Epithelial cell of proximal tubule (primary cell): ENCODE measurements at places on chromosomes 12 and 14. TPM values are rescaled to one million over a fixed set of nuclear protein-coding genes. Genes with fewer than 3 reads are reported as not detected.

- no peak for DNase-seq
Observed at GRCh38 chr14:64825006-64825405, 54.7 kb downstream of the SPTB start.

DNA sequence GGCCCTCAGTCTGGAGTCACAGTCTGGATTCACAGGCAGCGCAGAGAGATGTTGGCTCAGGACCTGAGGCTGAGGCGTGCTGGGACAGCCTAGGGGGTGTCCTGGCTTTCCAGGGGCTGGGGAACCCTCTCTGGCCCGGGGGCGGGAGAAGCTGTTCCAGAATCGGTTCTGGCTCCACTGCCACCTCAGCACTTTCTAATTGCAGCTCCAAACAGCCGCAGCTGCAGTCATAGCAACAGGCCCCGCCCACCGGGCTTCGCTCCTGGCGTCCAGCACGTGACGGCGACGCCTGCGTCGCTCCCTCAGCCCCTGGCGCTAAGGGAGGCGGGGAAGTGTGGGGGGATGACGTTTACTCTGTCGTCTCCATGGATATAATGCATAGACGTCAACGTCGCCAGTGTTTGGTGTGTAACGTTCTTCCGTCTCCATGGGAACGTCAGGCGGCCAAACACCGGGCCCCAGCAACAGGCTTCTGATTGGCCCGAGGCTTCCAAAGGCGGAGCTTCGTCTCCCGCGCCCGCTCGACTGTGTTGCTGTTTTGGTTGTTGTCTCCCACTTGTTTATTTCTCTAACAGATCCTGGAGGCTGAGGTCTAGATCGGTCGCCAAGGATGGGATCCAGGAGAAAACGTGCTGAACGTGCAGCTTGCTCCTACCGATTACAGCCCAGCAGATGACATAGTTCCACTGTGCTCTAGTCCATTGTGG lies 19.7 kb upstream of the FOS start:
- DNase-seq: peak; percentile 94

DNA sequence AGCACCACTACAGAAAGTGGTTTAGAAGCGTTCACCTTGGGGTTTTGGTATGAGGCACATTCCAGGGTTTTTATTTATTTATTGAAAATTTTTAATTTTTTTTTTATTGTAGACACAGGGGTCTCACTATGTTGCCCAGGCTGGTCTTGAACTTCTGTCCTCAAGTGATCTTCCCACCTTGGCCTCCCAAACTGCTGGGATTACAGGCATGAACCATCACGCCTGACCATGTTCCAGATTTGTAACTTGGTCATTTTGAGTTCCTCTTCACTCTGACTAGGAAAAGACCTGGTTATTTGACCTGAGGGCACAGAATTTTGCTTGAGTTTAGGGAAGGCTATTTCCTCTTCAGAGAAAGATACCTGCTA lies 3.1 kb downstream of the MLEC start:
- DNase-seq: no peak

- no peak for DNase-seq
Observed at GRCh38 chr12:6049587-6049986, 74.9 kb downstream of the VWF start.

DNA sequence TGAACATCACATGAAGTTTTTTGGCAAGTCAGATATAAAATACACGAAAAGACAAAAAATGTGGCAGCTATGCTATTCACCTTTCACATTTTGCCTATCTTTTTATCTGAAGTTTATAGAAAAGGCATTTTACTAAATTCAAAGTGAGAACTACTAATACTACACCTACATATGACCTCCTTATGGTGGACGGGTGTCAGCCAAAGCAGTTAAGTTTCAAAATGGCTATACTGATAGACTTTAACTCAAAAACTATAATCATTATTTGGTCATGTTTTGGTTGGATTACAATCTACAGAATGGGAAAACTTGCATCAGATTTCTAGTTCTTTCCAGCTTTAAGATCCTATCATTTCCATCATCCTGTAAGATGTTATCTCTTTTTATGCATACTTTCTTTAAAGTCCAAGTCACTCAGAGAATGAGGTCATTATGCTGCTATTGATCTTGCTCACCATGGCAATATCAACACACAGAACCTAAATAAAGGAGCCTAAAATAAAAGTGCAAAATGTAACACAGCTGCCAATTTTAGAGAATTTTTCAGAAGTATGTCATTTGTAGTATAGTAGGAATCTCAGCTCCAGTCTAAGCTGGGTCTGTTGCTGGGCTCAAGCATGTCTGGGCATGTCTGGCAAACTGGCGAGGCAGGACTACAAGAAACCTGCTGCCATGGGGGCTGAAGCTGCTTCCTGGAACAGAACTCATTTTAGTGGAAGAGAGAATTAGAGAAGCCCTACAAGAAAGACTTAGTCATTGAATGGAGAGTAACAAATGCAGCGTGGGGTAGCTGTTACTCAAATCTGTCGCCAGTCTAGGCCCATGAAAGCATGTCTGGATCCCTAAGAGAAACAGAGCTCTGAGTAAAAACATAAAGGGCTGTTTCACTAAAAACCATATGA lies 7.6 kb upstream of the AEBP2 start:
- no peak for DNase-seq

- no peak for DNase-seq
Observed at GRCh38 chr14:102988054-102988453, 65.6 kb downstream of the AMN start.

DNA sequence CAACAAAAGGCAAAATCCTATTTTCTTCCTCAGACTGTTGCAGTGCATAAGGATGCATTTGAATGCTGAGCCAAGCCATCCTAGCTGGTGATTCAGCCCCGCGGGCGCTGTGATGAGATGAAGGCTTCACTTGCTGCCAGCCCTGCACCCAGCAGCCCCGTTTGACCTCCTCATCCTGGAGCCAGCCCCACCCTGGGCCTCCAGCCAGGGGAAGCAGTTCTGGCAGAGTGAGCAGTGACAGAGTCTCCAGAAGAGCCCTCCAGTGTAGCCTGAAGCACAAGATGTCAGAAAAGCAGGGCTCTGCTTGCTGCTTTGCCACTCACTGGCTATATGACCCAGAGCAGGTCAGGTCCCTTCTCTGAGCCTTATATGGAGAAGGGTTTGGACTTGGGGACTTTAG lies 96.2 kb upstream of the HSPB8 start:
- DNase-seq: no peak

GRCh38 chr12:25052196-25052913 lies 103.5 kb upstream of the BCAT1 start:
- DNase-seq: no peak

GRCh38 chr14:77212943-77213678 lies 31.5 kb downstream of the TMEM63C start:
- DNase-seq: no peak

- DNase-seq: no peak
Observed at GRCh38 chr12:117671734-117672133, 297.1 kb downstream of the KSR2 start.

DNA sequence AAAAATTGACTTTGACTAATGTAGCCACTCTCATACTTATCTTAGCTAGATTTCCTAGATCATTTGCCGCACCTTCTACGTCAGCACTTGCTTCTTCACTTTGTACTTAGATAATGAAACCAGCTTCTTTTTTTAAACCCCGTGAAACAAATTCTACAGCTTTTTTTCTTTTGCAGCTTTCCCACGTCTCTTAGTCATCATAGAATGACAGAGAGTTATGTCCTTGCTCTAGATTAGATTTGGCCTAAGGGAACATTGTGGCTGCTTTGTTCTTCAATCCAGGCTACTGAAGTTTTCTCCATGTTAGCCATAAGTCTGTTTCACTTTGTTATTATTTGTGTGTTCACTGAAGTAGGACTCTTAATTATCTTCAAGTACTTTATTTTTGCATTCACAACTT lies 94.9 kb downstream of the SLCO1A2 start:
- no peak for DNase-seq

DNA sequence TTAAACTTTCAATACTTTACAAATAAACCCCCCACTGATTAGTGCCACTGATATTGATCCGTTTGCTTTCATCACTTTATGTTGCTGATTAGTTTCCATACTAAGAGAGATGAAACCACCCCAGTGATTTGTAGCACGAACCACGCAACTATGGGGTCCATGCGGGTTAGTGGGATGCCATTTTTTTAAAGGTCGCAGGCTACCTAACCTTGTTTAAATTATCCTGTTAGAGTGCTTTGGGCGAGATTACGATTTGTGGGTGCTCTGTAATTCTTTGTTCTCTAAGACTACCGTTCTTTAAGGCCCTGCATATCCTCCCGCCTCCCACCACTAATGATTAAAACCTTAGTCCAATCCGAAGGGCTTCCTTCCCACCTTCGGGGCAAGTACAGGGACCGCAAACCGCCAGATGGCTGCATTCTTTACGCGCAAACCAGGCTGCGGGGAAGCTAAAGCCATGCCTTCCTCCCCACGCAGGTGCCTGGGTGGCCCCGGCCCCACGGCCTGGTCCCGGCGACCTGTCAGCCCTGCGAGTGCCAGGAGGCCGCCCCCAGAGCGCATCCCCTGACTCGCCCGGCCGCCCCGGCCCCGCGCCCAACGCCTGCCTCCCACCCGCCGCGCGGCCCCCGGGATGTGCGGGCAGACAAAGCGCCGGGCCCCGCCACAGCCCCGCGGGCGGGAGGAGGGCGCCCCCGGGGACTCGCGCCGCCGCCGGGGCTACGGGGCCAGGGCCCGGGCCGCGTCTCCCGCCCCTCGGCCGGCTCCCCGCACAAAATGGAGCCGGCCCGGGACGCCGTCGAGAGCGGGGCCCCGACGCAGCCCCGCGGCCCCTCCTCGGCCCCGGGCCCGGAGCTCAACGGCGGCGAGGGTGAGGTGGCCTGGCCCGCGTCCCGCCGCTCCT lies 759 bp downstream of the NFYB start:
- DNase-seq: no peak

DNA sequence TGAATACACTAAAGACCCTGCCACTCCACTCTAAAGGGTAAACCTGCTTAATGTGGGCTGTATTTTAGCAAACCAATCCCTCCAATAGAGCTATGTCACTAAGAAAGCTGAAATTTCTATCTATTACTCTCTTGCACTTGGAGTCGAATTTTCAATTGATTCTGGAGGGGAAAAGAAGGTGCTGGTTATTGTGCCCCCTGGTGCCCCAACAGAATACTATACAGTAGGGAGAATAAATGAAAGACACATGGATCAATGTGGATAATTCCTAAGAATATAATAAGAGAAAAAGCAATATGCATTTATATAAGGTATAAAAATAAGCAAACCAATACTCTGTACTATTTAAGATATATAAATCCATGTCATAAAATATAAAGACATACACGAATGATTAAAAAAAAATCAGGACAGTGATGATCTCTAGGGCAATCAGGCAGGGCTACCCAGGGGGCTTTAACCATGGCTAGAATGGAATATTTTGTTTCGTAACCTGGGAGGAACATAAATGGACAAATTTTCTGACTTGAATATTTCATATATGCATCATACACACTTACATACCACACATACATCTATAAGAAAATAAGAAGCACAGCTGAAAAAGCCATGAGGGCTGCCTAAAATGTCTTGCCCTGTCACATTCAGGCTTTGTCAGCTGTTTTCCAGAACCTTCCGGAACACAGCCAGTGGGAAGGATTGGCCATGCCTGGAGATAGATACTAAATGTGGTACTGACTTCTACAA lies 54.4 kb downstream of the EFCAB11 start:
- no peak for DNase-seq

GRCh38 chr14:97806891-97807290 lies 1009.7 kb downstream of the VRK1 start:
- DNase-seq: no peak

GRCh38 chr12:122366685-122367475 lies 55.6 kb downstream of the CLIP1 start:
- DNase-seq: peak; percentile 94

DNA sequence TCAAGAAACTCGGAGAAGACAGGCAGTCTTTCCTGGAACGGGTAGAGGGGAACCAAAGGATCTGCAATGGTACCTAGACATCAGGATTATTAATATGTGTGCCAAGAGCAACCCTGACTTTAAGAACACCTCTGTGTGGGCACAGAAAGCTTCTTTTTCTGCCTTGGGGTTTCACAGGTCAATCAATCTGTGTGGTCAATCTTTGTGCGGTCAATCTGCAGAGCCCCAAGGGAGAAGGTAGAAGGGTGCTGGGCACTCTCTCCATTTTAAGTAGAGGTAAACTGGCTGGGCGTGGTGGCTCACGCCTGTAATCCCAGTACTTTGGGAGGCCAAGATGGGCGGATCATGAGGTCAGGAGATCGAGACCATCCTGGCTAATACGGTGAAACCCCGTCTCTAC lies 100.7 kb downstream of the ARF6 start:
- no peak for DNase-seq

Gene FBLN5
- total RNA-seq: 2.2 and 4.8 TPM in 2 replicates

Gene SYCP3
- total RNA-seq: under 0.01 TPM in 1 of 2 replicates, not detected in the other

Gene MSI1
- 5.4 and 25.8 TPM in 2 replicates for total RNA-seq

Gene AMHR2
- not detected in 2 replicates for total RNA-seq

Gene PTCSC3
- not detected in 2 replicates for total RNA-seq

Gene DUSP6
- 41.1 and 48.8 TPM in 2 replicates for total RNA-seq
